ENCODE measurements at places on chromosomes 5 and 9.

DNA sequence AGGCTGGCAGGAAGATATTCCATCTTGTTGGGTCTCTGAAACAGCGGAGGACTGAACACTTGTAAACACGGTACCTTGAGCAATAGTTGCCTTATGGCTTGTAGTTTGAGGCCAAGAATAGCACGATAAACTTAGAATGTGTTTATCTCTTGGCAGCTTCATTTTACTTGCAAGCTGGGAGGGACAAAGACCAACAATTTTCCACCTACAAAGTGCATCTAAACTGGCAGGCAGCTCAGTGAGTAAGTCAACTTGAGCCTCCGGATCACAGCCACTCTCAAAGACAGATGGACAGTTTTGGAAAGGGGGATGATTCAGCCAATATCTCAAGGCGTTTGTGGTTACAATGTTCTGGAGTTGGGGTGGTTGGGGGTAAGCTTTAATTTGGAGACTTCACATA, 652.6 kb downstream of the CETN3 start:
- no peak for DNase-seq

DNA sequence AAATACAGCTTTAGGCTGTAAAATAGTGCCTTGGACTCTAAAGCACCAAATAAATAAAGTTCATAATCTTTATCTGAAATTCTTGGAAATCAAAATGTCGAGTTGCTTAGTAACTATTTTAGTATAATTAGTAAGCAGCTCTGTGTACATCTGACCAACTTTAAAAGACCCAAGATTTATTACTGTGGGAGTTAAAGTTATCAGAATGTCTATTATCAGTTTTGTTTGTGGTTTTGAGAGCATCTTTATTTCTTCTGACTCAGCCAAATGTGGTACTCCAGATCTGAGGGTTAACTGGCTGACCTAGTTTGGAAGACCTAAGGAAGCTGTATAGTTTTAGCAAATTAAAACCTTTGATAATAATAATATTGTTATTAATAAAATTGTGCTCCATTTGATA, 81.2 kb downstream of the PRLR start:
- no peak for DNase-seq

- DNase-seq, result no peak
Measured at GRCh38 chr9:122100756-122101155, 7.6 kb upstream of the TTLL11 start.

DNA sequence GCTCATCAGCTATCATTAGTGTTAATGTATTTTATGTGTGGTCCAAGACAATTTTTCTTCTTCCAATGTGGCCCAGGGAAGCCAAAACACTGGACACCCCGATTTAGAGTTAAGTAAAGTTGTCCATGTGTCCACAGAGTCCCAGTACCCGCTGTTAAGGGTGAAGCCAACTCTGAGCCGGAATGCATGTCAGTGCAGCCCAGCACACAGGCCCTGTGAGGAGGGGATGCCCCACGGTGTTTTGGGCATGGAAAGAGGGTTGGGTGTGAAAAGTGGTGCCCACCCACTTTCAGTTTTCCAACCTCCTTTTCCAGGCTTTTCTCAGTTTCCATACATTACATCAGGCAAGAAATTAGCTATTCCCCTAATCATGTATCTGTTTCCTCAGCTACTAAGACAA, 24.4 kb downstream of the SHC3 start:
- DNase-seq, result no peak

GRCh38 chr5:56513141-56513540, 280.0 kb upstream of the ANKRD55 start:
- DNase-seq, result no peak

GRCh38 chr5:175657593-175658271, at the start of gene HRH2:
TSS of gene HRH2 (plus strand) at chr5:175658071. CDS start at chr5:175683234, 25,163 bp downstream.
- peak; percentile 50 for DNase-seq

GRCh38 chr5:159912033-159912800, 4.1 kb upstream of the ADRA1B start:
- no peak for DNase-seq

GRCh38 chr9:134570151-134570621, 71.4 kb upstream of the COL5A1 start:
- no peak for DNase-seq

- DNase-seq, result no peak
Measured at GRCh38 chr9:129027685-129028191, 393 bp downstream of the SH3GLB2 start.

GRCh38 chr9:96169484-96169883, 132.5 kb downstream of the HSD17B3 start:
- peak; percentile 84 for DNase-seq

GRCh38 chr5:148033134-148033533, 30.6 kb upstream of the SPINK5 start:
- no peak for DNase-seq
